ENCODE measurements at places on chromosomes 7 and 10.
A peak's percentile ranks its signal among the peaks of the same experiment; 100 is the strongest.

DNA sequence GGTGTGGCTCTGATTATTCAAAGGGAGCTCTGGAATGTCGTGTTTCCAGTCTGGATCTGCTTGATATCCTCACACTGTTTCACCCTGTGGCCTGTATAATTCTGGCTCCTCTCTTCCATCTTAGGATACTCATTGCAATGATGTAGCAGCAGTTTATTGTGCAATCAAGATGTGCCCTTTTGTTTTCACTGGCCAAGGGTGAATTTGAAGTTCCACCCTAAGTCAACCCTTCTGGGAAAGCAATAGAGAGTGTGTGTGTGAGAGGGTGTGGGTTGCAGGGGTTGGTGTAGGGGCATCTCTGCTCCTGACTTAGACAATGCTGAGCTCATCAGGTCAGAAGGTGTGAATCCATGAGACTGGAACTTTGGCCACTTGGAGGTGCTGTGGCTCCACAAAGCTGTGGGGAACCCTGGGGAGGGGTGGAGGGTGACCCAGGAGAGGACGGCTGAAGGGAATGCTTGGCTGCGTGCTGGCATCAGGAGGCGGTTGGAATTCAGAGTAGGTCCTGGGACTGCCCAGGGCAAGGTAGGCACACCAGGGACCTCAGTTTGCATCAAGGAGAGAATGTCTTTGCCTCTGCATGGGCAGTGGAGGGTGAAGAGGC, 118.0 kb upstream of the PRSS58 start:
- no peak for DNase-seq

GRCh38 chr7:128867241-128867640, 4.6 kb downstream of the ATP6V1F start:
- no peak for DNase-seq

DNA sequence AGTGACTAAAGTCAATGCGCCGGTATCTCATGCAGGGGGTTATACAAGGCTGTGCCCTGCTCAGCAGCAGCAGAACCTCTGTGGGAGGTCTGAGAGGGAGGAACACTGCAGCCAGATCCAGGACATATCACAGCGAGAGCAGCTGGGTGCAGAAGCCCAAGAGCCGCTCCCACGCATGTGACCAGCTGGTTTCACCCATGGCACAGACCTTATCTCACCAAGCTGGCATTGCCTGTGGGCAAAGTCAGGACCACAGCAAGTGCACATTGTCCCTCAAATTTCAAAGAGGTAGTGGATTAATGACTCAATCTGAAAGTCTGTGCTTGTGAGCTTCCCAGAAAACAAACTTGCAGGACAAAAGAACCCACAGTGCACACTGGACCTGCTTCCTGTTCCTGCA, 31.6 kb upstream of the AKR1C1 start:
- no peak for DNase-seq

GRCh38 chr10:132737390-132738048, 48.4 kb downstream of the NKX6-2 start:
- no peak for DNase-seq

- no peak for DNase-seq
Measured at GRCh38 chr10:9175200-9175599, 1120.7 kb downstream of the GATA3 start.

GRCh38 chr7:48140001-48140681, 31.1 kb upstream of the ABCA13 start:
- no peak for DNase-seq

GRCh38 chr10:99648717-99649116, 10.6 kb upstream of the ENTPD7 start:
- DNase-seq = no peak

GRCh38 chr7:150829426-150829825, 22.9 kb upstream of the AOC1 start:
- no peak for DNase-seq

GRCh38 chr7:157702311-157703023, 365.7 kb downstream of the DNAJB6 start:
- DNase-seq = no peak

DNA sequence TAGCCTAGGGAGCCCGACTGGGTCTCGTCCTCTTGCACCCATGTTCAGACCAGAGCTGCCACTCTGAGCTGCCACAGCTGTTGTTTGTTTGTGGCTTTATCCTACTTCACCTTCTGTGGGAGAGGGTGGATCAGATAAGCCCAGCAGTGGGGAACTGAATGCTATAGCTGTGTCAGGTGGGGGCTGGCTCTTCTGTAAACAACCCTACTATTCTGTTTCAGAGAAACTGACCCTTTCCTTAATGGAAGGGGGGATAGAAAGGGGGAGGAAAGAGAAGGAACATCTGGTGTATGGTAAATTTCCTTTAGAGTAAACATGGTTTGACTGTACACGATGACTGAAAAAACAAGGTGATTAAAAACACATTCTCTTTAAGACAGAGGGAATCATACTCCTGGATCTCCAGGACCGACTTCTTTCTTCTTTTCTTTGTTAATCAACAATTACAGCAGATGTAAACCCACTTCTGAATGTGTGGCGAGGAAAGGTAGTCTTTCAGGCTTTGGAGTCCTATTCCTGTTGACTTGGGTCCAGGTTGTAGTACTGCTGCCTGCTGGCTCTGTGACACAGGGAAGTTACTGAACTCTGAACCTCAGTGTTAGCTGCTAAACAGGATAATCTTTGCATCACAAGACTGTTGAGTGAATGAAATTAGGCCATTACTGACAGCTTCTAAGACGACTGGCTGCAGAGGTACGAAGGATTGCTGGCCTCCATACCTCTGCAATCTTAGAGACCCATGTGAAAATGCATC, 6.0 kb downstream of the PRXL2A start:
- no peak for DNase-seq

DNA sequence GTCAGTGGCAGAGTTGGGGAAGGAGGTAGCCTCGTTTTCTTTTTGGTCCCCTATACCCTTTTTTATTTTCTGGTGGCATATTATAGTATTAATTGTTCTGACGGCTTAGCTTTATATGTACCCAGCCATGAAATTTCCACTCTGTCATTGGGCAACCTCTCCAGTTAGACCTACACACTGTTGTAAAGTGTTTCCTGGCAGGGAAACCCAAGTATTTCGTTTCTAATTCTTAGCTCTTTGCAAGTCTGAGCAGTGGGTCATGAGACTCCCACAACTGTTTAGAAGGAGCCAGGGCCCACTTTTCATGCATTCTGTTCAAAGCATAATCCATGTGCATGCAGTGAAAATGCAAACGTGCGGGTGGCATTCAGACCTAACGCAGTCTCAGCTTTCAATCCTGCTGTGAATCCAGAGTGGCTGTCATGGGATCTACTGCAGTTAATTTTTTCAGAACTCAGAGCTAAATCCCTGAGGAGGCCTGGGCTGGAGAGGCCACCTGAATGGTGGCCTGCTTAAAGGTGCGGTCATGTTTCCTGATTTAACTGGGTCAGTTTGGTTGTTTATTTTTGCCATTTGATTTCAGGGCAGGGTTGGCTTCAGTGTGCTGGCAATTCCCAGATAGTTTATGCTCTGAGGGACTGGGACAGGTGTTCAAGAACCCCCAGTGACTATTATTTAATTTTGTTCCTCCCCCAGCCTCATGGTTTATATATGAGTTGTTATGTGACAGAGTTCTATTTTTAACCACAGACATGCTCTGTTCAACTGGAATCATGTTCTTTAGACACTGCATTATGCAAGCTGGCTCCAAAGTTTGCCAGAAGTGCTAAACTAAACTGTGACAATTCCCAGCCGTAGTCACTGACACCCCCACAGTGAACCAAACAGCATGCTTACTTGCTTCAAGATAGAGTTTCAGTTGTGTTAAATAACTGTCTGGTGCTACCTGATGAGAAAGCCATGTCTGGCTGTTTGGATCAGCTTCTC, 27.4 kb upstream of the SYPL1 start:
- DNase-seq = no peak

GRCh38 chr7:158229945-158230344, 357.7 kb downstream of the PTPRN2 start:
- no peak for DNase-seq

GRCh38 chr7:43742692-43743091, 13.4 kb upstream of the COA1 start:
- no peak for DNase-seq

DNA sequence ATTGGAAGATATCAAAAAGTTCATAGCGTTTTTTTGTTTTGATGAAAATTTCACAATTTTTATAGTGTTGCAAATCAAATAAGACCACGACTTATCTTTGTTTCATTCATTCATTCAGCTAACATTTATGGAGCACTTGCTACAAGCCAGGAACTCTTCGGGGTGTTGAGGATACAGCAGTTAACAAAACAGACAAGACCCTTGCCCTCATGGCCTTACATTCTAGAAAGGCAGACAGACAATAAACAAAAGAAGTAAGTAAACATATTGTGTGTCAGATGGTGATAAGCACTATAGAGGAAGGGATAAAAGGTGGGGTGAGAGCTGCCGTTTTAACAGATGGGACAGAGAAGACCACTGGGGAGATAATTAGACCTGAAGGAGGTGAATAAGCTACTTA, 41.6 kb upstream of the GSAP start:
- no peak for DNase-seq

GRCh38 chr7:152677808-152678670, 2.1 kb upstream of the XRCC2 start:
- no peak for DNase-seq

DNA sequence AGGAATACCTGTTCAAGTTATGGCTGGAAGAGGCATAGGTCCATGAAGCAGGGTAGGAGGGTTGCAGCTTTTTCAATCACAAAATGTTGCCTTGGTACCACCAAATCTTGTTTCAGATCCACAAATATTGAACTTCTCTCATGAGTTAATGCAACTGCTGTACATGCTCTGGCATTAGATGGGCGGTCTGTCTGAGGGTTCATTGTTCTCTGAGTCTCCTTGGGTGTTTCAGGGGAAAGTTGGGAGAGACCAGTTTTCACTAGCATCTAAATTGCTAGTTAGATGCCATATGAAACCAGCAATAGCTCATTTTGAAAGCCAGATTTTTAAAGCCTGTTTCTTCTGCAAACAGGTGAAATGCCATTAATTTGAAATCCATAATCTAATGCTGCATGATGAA, 27.8 kb upstream of the ELMO1 start:
- DNase-seq = no peak

DNA sequence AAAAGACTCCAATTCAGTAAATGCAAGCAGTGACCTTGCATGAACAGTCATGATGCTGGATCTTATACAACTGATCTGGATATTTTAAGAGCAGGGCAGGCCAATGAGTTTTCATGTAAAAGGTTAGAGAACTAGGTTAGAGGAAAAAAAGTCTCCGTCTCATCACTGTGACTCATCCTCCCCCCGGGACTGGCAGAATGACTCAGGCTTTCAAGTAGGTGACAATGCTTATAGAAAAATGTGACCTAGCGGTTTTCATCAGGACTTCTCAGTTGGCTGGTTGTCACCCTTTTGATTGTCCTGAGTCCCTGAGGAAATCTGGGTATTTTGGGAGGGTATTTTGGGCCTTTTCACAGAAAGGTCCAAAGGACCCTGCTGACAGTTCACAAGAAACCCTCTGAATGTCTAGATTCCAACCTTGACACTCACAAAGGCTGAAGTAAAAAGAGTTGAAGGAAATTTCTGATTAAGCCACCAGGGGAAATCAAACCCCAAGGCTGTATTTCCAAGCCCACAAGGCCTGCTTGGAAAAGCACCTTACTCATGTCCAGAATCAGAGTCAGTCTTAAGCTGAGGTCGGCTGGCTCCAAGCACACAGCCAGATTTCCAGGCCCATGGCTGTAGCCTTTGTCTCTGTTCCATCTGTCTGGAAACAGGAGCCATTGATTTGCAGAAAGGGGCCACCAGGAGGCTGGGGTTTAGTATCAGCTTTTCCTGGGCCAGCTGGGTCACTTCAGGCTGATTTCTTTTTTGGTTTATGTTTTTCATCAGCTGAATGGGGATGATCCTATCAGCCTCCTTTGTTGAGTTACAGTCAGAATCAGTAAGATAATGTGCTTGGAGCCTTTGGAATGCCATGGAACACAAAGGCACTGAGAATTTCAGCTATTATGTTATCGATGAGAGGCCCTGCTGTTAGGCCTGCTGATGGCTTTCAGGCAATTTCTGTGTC, 226.4 kb upstream of the HABP2 start:
- peak; percentile 58 for DNase-seq

DNA sequence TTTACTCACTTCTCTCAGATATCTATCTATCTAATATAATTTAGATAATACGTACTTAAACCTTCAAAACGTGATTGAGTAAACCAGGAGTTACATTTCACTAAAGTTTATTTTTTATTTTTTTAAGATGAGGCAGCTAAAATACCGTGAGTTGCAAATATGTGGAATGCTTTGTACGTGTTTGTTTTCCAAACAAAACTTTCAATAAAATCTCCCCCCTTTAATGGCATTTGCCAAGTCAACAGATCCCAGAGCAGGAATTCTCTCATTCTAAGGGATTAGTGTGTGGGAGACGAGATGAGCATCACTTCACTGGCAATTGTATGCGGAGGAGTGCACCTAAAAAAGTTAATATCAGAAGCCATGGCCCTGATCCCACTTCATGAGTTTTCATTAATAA, 53.7 kb upstream of the MAGI2 start:
- no peak for DNase-seq

DNA sequence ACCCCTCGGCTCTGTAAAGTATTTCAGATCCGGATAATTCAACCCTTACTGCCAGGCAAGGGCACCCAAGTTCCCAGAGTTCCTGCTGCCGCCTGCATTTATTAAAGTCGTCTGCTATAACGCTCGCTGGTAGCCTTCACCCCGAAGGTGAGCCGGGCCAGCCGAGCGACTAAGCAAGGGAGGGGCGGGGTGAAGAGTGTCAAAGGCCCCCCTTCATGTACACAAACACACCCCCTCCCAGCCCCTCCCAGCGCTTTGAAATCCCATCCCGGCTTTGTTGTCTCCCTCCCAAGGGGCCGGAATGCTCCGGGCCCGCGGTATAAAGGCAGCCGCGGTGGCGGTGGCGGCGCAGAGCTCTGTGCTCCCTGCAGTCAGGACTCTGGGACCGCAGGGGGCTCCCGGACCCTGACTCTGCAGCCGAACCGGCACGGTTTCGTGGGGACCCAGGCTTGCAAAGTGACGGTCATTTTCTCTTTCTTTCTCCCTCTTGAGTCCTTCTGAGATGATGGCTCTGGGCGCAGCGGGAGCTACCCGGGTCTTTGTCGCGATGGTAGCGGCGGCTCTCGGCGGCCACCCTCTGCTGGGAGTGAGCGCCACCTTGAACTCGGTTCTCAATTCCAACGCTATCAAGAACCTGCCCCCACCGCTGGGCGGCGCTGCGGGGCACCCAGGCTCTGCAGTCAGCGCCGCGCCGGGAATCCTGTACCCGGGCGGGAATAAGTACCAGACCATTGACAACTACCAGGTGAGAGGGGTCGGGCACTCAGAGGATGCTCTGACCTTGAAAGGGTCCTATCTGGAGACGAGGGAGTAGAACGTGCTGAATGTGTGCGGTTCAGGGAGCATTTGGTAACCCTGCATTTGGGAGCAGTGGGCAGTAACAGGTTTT, at the start of gene DKK1:
Gene DKK1 (plus strand): TSS at position 349 of the 889 bp plus-strand sequence. CDS start 154 bp downstream, at position 503.
- peak; percentile 21 for DNase-seq

- no peak for DNase-seq
Measured at GRCh38 chr10:24468281-24468751, 255.4 kb downstream of the ARHGAP21 start.
